ENCODE measurements at places on chromosomes 2 and 18.

DNA sequence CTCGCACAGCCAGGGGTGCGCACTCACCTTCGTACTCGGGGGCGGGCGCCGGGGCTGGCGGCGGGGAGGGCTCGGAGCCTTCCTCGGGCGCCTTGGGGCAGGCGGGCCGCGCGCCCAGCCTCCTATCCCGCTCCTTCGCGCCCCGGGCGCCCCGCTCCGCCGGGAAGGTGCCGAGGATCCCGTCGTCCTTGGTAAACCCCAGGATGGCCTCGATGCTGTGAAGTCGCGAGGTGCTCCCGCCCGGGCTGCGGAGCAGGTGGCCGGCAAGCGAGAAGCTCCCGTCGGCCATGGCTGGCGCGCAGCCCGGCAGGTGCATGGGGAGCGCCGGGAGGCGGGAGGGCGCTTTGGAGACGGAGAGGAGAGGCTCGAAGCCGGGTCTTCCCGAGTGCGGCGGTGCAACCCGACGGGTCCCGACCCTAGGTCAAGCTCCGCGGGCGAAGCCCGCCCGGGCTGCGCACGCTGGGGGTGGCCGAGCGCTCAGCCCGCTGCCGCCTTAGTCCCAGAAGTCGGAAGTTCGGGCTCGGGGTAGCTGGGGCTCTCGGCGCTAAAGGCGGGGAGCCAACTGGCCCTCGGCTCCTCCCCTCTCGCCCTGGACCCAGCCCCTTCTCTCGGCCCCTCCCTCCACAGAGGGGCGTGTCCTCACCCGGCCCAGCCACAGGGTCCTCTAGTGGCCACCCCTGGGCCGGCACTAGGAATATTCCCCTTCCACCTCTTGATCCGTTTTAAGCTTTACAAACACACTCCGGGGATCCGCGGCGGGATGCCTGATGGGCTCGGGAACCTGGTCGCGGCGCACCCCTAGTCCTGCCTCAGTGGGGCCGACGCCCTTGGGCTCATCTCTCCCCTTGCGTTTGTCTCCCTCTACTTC, at the start of gene RAX:
TSS of gene RAX (minus strand) at position 564 of the 868 bp plus-strand sequence. CDS start at position 316, 248 bp downstream.
- no peak for DNase-seq

DNA sequence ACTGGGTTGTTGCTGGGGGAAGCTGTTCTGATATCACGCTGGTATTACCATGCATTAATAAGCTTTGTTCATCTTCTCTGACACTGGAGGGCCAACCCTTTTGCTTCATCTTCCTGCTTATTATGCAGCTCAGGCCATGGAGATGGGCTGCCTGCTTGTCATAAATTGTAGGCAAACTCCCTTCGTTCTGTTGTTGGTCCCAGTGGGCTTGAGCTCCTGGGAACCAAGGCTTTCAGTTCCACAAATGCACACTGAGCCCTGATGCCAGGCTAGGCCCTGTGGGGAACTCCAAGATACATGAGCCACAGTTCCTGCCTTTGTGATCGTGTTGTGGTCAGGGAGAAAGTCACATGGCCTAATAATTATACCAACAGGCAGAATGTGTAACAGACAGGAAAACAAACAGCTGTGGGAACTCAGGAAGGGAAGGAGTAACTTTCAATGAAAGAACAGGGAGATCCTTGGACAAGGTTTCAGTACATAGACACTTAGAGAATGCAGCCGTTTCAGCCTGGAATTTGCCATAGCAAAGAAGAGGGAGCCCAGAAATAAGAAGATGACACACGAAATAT, 49.0 kb upstream of the BCL2L11 start:
- no peak for DNase-seq

DNA sequence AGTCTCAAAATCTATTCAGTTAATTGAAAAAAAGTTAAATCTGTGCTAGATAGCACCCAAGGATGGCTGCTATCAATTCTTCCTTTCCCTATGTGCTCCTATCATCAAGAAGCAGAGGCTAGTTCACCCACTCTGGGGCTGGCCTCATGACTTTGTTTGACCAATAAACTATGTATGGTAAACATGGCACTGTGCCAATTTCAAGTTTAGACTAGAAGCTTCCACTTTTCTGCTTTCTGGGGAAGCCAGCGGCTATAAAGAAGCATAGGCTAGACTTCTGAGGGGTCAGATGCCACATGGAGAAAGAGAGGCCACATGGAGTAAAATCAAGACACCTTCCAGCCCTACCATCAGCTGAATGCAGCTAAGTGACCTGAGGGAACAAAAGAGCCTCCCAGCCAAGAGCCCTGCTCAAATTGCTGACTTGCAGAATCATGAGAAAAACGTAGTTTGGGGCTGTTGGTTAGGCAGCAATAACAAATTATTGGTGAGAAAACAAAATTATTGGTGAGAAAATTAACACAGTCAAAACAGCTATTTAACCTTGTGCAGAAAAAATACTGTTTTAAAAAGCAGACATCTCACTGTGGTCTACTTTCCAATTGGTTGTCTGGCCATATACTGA, 86.5 kb upstream of the SLC14A2 start:
- no peak for DNase-seq

DNA sequence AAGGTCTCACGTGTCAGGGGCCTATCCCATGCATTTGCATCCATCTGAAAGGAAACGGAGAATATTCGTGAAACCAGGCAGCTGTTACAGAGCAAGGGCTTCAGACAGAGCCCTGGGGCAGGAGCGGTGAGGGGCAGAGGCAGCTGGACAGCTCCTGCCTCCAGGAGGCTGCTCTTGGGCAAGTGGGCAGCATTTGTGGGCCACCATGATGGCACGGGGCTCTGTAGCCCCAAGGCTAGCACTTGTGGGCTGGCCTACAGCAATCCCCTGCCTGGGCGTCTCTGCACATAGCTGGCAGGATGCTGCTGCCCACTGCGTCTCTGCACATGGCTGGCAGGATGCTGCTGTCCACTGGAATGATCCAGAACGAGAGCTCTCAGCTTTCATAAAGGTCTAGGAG, 52.8 kb upstream of the PTMA start:
- no peak for DNase-seq

DNA sequence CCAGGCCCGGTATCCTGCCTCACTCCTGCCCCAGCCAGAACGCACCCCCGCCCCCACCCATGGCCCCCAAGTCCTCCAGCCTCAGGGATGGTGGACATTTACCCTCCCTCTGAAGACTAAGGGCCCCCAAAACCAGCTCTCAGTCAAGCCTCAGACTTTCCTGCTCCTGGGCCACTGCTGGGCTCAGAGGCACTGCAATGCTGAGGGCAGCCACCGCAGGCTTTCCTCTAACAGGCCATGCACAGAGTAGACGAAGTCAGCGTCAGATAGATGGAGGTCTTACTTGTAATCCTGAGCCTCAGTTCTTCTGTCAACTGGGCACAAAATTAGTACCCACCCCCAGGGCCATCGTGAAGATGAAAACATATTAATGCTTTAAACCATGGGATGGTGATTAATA, 92.6 kb downstream of the TTC32 start:
- no peak for DNase-seq

DNA sequence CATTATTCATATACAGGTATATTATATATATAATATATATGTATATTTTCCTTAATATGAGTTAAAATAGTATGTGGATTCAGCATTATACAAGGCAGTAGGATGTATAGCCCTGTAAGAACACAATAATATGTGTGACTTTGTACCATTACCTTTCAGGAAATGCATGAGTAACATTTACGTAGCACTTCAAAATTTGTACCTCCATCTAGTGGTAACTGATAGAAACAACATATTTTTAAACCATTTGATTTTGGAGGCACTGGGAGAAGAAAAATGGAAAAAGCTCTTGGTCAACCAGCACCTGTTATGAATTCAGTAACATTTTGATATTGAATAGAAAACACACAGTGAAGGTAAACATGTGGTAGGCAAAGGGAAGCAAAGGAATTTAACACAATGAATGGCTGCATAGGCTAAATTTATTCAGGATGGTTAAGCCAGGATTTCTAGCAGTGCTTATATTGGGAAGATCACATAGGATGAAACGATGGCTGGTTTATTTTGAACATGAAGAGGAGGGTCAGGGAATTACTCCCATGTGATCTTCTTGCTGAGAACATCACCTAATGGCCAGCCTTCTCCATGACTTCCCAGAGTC, 565.5 kb downstream of the CCDC85A start:
- DNase-seq: no peak

GRCh38 chr18:70165936-70166335, 39.6 kb downstream of the RTTN start:
- DNase-seq: no peak

GRCh38 chr2:119488245-119489214, 35.8 kb downstream of the SCTR start:
- DNase-seq: no peak

- DNase-seq: no peak
These were observed 68.5 kb downstream of the COPS8 start for GRCh38 chr2:237154082-237154638.

GRCh38 chr2:136436936-136437335, 319.0 kb upstream of the CXCR4 start:
- no peak for DNase-seq

- no peak for DNase-seq
These were observed 1.3 kb downstream of the PLB1 start for GRCh38 chr2:28497206-28497605.

DNA sequence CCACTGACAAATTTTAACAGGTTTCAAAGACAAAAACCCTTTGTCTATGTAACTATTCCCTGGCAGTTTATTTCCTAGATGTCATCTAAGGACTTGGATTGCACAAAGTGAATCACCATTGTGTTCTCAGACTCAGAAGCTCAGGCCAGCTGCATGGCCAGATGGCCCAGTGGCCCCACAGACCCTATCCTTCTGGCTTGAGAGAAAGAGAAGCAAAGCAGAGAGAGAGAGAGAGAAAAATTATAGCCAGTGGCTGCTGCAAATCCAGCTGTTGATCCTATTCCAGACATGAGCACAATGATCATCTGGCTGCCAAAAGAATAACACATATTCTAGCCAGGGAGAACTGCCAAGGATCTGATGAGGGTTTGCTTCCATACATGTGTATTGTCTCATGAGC, 25.8 kb downstream of the CTLA4 start:
- peak; percentile 56 for DNase-seq

GRCh38 chr2:194253528-194254259, 1403.3 kb upstream of the SLC39A10 start:
- no peak for DNase-seq

- DNase-seq: no peak
These were observed 42.0 kb upstream of the MSH2 start for GRCh38 chr2:47360927-47361326.

DNA sequence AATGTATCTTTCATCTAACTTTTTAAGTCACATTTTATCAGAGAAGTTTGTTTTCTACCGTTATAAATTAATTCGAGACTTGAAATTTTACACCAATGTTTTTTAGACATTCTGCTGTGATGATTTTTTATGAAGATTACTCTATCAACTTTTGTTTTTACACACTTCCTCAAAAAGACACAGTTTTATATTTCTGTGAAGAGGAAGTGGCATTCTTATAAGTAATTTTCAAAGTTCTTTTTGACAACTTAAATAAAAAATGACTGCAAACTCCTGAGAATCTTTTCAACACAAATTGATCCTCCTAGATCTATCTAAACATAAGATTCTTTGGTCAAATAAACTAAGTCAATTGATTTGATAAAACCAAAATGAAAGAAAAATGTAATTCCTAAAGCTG, 13.7 kb downstream of the ANKRD44 start:
- DNase-seq: no peak

- no peak for DNase-seq
These were observed 26.1 kb upstream of the SLC38A11 start for GRCh38 chr2:164981217-164981990.

DNA sequence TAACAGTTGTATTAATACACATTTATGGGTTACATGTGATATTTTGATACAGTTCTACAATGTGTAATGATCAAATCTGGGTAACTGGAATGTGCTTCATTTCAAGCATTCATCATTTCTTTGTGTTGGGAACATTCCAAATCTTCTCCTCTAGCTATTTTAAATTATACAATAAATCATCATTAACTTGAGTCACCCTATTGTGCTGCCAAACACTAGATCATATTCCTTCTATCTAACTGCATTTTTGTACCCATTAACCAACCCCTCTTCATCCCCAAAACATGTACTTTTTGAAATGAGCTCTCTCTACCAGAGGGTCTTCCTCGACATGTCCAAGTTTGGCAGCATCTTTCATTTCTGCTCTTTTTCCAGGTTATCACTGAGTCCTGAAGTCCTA, 81.1 kb upstream of the TTC39C start:
- no peak for DNase-seq

DNA sequence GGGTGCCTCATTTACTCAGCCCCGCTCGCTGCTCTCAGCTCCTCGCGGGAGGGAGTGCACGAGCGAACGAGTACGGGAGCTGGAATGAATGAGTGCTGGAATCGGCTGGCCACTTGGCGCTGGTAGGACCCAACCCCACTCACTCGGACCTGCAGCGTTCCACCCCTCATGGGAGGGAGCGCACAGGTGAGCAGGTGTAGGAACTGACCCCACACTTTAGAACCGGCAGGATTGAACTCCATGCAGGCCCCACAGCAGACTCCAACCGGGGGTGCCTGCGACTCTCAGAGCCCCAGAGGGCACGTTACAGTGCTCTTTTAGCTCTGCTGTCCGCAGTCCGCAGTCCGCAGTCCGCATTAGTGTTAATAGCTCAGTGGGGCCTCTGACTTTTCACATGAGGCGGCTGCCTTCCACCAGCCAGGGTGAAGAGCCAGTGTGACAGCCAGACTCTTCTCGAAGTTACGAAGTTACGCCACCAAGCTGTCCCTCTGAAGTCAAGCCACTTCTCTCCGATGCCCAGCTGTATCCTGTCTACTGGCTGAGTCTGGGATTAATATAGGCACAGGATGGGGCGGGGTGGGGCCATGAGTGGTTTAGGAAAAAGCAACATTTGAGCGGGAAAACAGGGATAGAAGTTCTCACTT, 102.7 kb upstream of the ARHGAP15 start:
- DNase-seq: no peak

- DNase-seq: no peak
These were observed 4.9 kb upstream of the IL1B start for GRCh38 chr2:112841295-112842044.

DNA sequence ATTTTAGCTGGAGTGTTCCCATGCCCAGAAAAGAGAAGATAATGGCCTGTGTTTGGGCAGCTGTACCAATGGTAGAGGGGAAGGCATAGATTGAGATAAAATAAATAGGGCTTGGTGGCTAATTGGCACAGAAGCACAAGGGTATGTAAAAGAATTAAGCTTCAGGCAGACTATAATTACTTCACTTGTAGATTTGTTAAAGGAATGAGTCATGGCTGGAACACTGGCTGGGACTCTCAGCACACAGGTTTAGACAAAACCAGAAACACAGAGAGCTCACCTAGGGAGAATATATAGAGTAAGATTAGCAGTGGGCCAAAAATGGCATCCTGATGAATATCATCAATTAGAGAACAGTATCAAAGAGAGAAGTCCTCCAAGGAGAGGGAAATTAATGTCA, 198.3 kb upstream of the FIGN start:
- no peak for DNase-seq

GRCh38 chr2:211836409-211836808, 702.2 kb downstream of the ERBB4 start:
- DNase-seq: no peak

GRCh38 chr2:100070078-100070477, 72.3 kb downstream of the AFF3 start:
- no peak for DNase-seq

DNA sequence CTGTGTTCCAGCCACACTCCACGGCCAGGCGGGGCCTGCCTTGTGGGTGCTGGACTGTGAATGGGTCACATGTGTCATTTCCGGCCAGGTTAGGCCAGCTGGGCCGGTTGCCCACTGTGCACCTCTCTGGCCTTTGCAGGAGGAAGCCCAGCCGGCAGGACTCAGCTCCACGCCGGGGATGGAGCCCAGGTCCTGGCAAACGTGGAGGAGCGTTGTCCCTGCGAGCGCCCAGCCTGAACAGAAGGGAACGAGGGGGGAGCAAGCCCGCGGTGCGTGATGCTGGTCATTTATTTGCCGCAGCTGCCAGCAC, 152.9 kb downstream of the PXDN start:
- DNase-seq: no peak

GRCh38 chr2:102258386-102259074, 52.8 kb upstream of the IL1RL1 start:
- DNase-seq: no peak
